ENCODE measurements at places on chromosomes 6 and 20. TPM values are rescaled to one million over a fixed set of nuclear protein-coding genes. Genes with fewer than 3 reads are reported as not detected.

Gene LSM14B
- total RNA-seq, result 42.4 TPM

Gene FAM83C
- total RNA-seq, result not detected

- H3K4me3 ChIP-seq, result peak overlapping the region; percentile 89
- peak; percentile 49 for DNase-seq
- peaks cover 10% of the 10 kb centered on the region for H3K27me3 ChIP-seq
- H3K36me3 ChIP-seq, result peaks cover 44% of the 10 kb centered on the region
- H3K4me1 ChIP-seq, result peaks cover 41% of the 10 kb centered on the region
Measured at GRCh38 chr6:132813173-132813856, 1.1 kb upstream of the RPS12 start.

Gene PAK5
- total RNA-seq, result not detected

DNA sequence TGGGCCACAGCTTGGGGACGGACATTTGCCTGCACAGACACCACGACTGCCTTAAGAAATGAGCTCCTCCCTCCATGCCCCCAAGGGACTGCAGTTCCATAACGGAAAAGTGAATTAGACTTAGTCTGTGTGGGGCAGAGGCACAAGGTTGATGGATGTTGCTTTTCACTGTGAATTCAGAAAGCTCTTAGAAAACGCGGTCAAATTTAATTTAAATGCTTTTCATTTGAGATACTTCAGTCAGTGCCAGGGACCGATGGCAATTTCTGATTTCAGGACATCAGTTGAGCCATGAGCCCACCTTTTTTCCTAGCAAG, 356.4 kb downstream of the KIF16B start:
- H3K27me3 ChIP-seq, result no peaks in the 10 kb centered on the region
- no peak overlapping the region for H3K27ac ChIP-seq
- H3K4me1 ChIP-seq, result no peaks in the 10 kb centered on the region
- H3K4me3 ChIP-seq, result no peak overlapping the region
- H3K36me3 ChIP-seq, result no peaks in the 10 kb centered on the region
- no peak for DNase-seq

DNA sequence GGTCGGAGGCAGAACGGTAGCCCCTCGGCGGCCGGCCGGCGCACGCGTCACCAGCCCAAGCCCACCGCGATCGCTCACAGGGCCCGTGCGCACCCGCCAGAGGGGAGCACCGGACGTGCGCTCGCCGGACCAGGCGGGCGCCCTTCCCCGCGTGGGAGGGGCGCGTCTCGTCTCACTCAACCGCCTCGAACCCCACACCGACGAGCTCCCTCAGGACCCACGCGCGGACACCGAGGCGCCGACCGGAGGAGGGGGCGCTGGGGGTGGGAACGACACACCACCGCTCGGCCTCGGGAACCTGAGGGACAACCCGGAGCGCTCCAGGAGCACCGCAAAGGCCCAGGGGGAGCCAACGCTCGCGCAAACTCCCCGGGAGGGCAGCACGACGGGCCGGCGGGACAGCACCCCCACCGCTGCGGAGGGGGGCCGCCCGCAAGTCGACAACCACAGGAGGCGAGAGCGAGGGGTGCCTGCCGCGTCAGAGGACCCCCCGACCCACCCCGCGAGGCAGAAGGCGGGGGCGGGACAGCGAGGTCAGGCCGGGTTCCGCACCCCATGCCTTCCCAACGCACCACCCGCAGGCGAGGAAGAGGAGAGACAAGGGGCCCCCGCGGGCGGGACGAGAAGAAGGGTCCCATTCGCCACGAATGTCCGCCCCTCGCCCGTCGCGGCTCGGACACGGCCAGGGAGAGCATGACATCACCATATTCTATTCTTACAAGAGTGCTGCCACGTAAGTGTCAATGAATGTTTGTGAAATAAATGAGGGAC, 512.7 kb upstream of the ZNF337 start:
- H3K36me3 ChIP-seq, result peaks cover 7% of the 10 kb centered on the region
- no peak for DNase-seq
- no peak overlapping the region for H3K27ac ChIP-seq
- peak overlapping the region; percentile 52 for H3K4me3 ChIP-seq
- peaks cover 4% of the 10 kb centered on the region for H3K4me1 ChIP-seq
- peaks cover 18% of the 10 kb centered on the region for H3K27me3 ChIP-seq

Gene IRF4
- total RNA-seq, result 95.2 TPM

Data from activated CD8-positive, alpha-beta T cell treated with anti-CD3 and anti-CD28 coated beads, Interleukin-2, amount 10 ng/mL, durations not matched to agents 7 days and 5 days (primary cell).